T follicular helper cell (primary cell): ENCODE measurements at places on chromosomes 2 and 18.

DNA sequence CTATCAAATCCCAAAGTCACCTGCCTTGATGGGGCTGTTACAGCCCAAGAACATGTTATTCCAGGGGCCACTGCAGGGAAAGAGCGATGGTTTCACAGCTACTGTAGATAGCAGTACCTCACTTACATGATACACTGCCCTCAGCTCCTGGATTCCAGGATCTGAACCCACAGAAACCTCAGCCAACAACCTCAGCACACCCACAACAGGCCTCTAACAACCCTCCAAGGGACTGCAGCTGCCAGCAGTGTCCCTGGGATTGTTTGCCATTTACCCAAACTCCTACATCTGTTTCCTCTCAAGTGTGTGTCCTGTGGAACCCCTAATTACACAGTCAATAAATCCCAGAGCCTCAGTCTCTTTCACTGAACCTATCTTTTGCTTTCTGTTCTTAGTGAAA is 28.2 kb downstream of the OSBPL1A start:
- no peak for DNase-seq

GRCh38 chr2:196434217-196434616 is 205.3 kb upstream of the CCDC150 start:
- no peak for DNase-seq

- no peak for DNase-seq
Observed at GRCh38 chr2:79941179-79941578, 363.4 kb downstream of the LRRTM1 start.

- no peak for DNase-seq
Observed at GRCh38 chr2:204250692-204251091, 294.6 kb upstream of the PARD3B start.

DNA sequence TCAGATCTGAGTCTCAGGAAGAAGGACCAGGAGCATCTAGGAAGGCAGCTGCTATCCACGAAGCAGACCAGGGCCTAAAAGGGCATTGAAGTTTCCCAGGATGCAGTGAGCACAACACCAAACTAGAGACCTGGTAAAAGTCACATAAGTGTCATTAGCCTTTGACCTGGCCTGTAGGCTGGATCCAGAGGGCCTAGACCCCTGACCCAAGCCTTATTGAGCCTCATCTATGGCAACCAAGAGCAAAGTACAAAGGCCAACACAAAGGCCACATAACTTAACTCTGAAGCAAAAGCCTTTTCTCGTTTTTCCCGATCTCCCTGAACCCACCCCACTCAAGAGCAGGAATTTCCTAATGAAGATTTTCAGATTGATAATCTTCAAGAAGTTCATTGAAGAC is 127.3 kb upstream of the SRD5A2 start:
- no peak for DNase-seq

GRCh38 chr2:64542071-64543007 is 18.2 kb downstream of the AFTPH start:
- no peak for DNase-seq

DNA sequence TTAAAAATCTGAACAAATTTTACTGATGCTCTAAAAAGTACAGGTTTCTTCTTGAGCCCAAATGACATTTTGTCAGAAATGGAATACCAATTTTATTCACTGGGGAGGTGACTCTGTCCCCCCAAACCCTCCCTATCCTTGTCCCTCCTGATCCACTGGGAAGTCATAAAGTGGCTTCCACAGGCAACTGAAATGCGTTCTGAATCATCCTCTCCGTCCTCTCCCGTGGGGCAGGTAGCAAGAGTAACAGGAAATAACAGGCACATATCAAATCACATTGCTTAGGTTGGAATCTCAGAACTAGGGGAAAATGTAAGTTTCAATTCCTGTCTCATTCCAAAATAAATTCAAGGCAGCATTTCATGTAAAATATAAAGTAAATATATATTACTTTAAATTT is 44.5 kb downstream of the MYL12B start:
- DNase-seq, result no peak

DNA sequence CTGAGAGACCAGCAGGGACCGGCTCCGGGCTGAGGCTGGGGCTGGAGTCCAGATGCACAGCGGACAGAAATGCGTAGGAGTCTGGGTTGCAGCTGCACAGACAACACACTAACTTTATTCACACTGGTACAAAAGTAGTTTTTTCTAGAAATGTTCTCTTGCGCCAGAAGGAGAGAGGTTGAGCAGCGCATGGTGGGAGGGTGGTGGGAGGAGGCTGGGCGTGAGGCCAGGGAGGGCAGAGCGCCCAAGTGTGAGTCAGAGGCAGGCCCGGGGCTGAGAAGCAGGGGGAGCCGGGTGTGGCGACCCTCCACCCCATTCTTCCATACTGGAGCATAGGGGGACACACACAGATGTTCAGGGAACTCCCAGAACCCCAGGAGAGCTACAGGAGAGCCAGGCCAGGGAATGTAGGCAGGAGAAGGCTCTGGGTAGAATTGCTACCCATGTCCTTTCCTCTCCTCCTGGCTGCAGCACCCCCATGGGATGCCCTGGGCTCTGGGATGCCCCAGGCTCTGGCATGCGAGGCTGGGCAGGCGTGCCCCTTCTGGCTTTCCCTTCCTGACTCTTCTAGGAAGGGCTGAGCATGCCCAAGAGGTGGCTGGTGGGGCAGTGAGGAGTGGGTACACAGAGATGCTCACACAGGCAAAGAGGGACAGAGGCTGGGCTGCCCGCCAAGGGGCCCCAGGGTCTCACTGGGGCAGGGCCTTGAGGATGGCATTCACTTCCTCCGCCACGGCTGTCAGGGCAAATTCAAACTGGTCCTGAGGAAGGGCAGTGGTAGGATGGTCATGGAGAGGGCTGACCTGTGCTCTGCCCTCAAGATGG is 10.6 kb downstream of the DNAJB2 start:
- no peak for DNase-seq

DNA sequence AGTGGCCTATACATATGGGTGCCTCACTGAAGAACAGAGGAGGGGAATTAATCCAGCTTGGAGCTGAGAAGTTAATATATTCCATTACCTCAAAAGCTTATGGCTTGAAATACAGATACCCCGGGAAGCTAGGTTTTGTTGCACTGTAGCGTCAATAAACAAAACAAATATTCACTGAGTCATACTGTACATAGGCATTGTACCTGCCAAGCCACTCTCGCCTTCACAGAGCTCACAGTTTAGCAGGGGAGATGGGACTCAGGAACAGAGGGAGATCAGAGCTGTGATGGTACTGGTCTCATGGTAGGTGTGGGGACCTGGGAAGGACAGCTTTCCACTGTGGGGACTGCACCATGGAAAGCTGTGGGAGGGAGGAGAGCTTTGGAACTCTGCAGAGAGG is 111.2 kb upstream of the ST6GAL2 start:
- no peak for DNase-seq

DNA sequence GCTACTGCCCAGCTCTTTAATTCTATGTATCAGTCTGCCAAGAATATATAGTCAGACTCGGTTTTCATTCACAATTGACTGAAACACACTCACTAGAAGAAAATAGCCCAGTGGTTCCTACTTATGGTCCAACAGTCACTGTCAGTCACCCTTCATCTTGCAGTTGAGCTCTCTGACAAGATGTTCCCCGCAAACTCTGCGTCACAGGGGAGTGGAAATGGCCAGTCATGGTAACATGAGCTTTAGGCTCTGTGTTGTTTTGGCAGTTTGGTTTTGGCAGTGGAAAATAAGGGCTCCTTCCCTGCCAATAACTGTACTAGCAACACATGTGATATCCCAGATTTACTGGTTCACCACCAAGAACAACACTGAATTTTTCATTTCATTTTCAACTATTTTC is 122.5 kb downstream of the PRPF40A start:
- no peak for DNase-seq

DNA sequence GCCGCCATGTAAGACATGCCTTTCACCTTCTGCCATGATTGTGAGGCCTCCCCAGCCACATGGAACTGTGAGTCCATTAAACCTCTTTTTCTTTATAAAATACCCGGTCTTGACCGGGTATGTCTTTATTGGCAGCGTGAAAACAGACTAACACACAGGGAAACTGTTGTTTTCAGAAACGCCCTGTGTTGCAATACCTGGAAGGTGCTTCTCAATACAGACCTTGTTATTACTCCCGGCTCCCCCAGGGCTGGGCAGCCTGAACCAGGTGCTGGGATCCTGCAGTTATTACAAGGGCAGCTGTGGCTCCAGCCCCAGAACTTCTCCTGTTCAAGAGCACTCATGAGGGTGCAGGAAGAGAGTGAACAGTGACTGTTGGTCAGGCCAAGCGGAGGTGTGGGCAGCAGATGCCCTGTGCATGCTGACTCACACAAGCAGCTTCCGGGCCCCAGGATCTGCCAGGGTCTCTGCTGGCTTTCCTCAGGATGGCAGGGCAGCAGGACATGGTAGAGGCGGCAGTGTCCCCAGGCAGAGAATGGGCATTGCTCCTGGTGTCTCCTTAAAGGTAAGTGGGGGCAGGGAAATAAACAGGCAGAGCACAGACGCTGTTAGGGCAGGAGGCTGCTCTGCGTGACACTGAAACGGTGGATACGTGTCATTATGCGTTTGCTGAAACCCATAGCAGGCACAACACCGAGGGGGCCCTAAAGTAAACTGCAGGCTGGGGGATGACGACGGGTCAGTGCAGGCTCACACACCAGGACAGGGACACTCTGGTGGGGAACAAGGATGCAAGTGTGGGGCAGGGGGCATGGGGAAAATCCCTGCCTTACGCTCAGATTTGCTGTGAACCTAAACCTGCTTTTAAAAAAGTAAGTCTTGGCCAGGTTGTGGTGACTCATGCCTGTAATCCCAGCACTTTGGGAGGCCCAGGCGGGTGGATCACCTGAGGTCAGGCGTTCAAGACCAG is 89.1 kb downstream of the NDUFA10 start:
- no peak for DNase-seq

- DNase-seq, result no peak
Observed at GRCh38 chr2:112155331-112156151, 17.4 kb downstream of the FBLN7 start.

GRCh38 chr18:70322928-70323327 is 34.1 kb downstream of the SOCS6 start:
- DNase-seq, result no peak

DNA sequence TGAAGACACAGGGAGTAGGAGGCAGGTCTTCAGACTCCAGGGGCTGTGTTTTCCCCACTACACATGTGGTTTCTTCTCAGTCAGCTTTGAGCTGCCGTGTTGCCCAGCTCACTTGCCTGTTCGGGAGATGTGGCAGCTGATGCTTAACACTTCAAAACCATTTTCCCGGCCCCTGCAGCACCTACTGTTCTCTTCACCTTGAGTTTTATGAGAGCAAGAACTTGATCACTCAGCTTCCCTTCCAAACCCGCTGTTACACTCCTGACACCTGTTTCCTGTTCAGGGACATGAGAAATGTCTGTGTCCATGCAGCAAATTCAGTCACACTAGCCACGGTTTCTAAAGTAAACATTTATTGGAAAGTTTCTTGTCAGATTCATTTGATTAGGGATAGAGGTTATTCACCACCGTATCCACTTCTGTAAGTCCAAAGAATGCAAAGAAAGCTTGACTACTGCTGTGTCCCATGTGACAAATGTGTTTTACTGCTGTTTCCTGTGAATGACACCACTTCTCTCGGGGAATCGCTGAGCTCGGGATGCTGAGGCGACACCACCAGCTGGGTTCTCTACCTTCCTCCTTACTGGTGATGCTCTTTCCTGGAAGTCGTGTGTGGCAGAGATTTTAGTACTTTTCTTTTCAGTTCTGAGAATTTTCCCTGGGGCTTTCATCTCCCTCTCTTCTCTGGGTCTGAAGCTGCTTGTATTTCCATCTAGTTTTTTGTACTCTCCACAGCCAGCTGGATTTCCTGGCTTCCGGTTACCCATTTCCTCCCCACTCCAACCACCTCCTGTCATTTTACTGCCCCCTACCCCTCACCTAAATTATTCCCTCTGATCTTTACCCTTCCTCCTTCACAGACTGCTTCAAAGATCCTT is 91.7 kb downstream of the KLF7 start:
- no peak for DNase-seq

DNA sequence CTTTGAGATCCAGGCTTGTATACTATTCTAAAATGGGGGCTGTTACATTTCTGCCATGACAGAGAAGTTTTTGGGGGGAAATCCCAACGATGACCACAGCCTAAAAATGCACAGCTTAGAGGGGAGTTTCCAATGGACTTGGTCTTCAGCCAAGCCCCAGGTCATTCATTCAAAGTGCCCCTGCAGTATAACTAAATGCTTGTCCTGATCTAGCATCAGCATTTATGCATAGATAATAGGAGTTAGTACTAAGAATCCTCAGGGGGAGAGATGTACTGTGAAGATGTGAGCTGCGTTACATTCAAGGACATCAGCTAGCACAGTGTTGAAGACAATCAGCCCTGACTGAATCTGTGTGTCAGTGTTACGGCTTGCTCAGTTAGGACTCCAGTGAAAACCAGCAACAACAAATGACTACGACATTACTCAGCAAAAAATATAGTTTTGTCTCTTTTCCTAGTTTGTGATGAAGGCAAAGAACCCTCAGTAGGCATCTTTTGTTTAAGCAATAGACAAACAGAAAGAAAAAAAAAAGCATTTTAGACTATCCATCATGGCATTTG is 160.9 kb downstream of the ZEB2 start:
- DNase-seq, result no peak

DNA sequence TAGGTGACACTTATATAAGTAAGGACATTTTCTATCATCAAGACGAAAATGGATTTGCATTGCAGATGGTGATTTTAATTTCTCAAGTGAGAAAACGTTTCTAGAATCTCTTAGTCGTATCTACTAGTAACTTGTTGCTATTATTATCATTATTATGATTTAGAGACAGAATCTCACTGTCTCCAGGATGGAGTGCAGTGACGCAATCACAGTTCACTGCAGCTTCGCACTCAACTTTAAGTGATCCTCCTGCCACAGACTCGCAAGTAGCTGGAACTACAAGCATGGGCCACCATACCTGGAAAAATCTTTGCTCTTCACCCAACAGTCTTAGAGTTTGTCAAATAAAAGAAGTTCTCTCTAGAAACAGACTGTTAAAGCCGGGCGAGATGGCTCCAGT is 37.6 kb upstream of the DDX18 start:
- no peak for DNase-seq

DNA sequence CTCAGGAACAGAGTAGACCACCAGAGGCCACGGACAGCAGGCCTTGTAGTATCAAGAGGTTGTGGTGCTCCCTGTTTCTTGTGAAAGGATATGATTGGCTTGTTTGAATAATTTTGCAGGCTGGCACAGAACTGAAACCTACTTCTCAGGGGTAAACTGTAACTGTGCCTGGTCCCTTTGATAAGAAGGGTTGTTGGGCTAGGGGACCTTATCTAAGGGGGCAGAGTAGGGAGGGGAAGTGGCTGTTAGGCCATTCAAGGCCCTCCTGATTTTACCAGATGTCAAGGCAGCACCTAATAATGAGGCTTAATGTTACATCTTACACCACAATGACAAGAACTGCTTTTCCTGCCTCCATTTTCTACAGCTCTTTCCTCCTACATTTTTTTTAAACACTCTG is 45.6 kb downstream of the GPR39 start:
- no peak for DNase-seq
